Frontal cortex (tissue), 4 donors: ENCODE measurements at places on chromosomes 2 and 18. TPM values are rescaled to one million over a fixed set of nuclear protein-coding genes. Genes with fewer than 3 reads are reported as not detected.

IL36G gene
- under 0.01 TPM for total RNA-seq

MROH2A gene
- total RNA-seq: not detected

CYS1 gene
- 0.82 TPM for total RNA-seq

WNT6 gene
- total RNA-seq: not detected

DSG2 gene
- total RNA-seq: 3.3 TPM

CGREF1 gene
- total RNA-seq: 18.3 TPM

ZNF892 gene
- total RNA-seq: 29.8 TPM

SULT1C4 gene
- total RNA-seq: 4.5 TPM

TMEM247 gene
- not detected for total RNA-seq

EVA1A gene
- 0.41 TPM for total RNA-seq

CCDC150 gene
- 4.5 TPM for total RNA-seq

MDH1B gene
- 4.5 TPM for total RNA-seq

MARCO gene
- under 0.01 TPM for total RNA-seq

C2orf72 gene
- total RNA-seq: 27.7 TPM

FHOD3 gene
- total RNA-seq: 46.9 TPM

IL18RAP gene
- total RNA-seq: 0.41 TPM
